ENCODE measurements at places on chromosomes 3 and 15. TPM values are rescaled to one million over a fixed set of nuclear protein-coding genes. Genes with fewer than 3 reads are reported as not detected.

The PLA2G4E gene
- not detected for total RNA-seq

The GREM1 gene
- total RNA-seq, result not detected

The CASR gene
- total RNA-seq, result not detected

The GOLGA8H gene
- not detected for total RNA-seq

The TLR9 gene
- 0.22 TPM for total RNA-seq

The MORC1 gene
- not detected for total RNA-seq

The KBTBD13 gene
- not detected for total RNA-seq

The UBA7 gene
- 57.8 TPM for total RNA-seq

The ERC2 gene
- not detected for total RNA-seq

The BTLA gene
- 14.1 TPM for total RNA-seq

The FGF7 gene
- total RNA-seq, result not detected

DNA sequence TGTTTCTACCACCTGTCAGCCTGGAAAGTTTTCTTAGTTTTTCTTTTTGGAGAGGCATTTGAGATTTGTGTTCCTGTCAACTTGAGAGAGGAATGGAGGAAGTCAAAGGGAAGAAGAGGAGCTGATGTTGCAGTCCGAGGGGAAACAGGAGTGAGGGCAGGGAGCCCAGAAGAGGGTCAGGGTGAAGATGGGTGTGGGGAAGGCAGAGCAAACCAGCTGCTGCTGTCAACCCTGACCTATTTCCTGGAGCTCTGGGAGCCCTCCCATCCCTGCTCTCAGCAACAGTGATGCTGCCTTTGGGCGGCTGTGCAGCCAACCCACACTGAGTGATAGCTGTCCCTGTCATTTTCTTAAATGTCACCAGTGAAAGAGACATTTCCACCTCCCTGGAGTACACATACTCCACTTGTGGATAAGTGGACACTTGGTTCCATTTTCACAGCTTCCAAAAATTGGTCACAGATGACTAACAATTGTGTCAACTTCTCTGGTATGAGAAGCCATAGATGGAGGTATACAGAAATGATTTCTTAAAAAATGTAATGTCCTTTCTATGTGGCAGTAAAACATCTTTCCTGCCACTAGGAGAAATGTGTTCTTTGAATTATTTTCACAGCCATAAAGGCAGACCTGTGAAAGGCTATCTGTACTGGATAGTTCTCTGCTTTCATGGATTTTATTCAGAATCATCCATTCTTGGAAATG is 556.3 kb upstream of the TBL1XR1 start:
- no peak for DNase-seq
- H3K36me3 ChIP-seq, result no peaks in the 10 kb centered on the region
- H3K4me3 ChIP-seq, result no peak overlapping the region
- H3K27me3 ChIP-seq, result no peaks in the 10 kb centered on the region

DNA sequence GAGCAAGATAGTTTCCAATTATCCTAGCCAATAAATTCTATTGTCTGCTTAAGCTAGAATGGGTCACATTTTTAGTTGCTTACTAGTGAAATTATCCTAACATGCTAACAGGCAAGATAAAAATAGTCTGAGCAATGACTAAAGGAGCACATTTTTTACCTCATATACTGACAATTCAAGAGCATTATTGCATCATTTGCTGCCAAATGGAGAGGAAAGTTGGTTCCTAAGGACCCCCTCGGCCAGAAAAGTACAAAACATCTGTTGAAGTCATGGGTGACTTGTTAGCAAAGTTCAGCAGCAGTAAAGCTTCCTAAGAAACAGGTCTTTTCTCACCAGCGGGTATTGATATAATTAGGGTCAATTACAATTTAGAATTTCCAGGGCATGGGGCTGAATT is 1001.0 kb downstream of the FHIT start:
- no peaks in the 10 kb centered on the region for H3K27me3 ChIP-seq
- DNase-seq, result no peak
- no peaks in the 10 kb centered on the region for H3K36me3 ChIP-seq
- no peak overlapping the region for H3K27ac ChIP-seq

GRCh38 chr3:112514527-112515128 is 15.4 kb upstream of the BTLA start:
- no peaks in the 10 kb centered on the region for H3K36me3 ChIP-seq
- H3K27me3 ChIP-seq, result no peaks in the 10 kb centered on the region
- DNase-seq, result no peak
- H3K4me1 ChIP-seq, result peaks cover 7% of the 10 kb centered on the region
- no peak overlapping the region for H3K27ac ChIP-seq
- no peak overlapping the region for H3K4me3 ChIP-seq

DNA sequence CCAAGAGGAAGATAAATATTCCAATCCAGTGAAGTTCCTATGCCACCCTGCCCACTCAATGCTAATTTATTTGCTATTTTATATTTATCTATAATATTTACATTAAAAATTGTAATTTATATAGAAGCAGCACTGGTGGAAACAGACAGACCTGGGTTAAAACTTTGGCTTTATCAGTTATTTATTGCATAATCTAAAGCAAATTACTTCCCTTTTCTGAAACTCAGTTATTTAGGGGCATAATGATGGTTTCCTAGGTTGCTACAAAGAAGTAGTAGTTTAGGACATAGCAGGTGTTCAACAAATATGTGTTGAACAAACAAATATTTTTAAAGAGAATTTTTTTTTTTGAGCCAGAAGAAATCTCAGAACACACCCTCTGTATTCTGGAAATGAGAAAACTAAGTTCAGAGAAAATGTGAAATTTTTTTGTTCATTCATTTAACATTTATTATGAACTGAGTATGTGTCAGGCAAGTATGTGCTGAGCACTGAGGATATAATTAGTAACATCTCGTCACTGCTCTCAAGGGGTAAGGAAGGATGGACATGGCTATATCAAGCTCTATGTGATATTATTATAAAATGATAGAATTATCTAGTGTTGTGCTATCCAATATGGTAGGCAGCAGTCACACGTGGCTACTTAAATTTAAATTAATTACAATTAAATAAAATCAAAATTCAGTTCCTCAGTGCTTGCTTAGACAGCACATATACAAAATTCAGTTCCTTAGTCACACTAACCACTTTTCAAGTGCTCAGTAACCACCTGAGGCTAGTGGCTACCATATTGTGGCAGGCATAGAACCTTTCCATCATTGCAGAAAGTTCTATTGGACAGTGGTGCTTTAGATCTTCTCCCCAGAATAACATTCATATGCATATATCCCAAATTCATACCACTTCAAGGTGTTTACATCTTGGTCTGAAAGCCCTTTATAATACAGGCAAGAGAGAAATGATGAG is 7.0 kb upstream of the UBE2Q2 start:
- no peak for DNase-seq
- no peak overlapping the region for H3K4me3 ChIP-seq
- H3K36me3 ChIP-seq, result no peaks in the 10 kb centered on the region
- H3K27me3 ChIP-seq, result no peaks in the 10 kb centered on the region
- H3K4me1 ChIP-seq, result peaks cover 5% of the 10 kb centered on the region
- H3K27ac ChIP-seq, result no peak overlapping the region

GRCh38 chr15:79849789-79850188 is 47.0 kb downstream of the MTHFS start:
- peaks cover 3% of the 10 kb centered on the region for H3K4me1 ChIP-seq
- H3K27ac ChIP-seq, result no peak overlapping the region
- H3K4me3 ChIP-seq, result no peak overlapping the region
- peaks cover under 1% of the 10 kb centered on the region for H3K36me3 ChIP-seq

GRCh38 chr15:85667491-85668424 is 127.0 kb downstream of the KLHL25 start:
- peaks cover 19% of the 10 kb centered on the region for H3K36me3 ChIP-seq
- H3K27ac ChIP-seq, result peak overlapping the region; percentile 91
- H3K4me3 ChIP-seq, result no peak overlapping the region
- peaks cover 19% of the 10 kb centered on the region for H3K4me1 ChIP-seq
- no peaks in the 10 kb centered on the region for H3K27me3 ChIP-seq

GRCh38 chr15:85986741-85987140 is 92.9 kb upstream of the AGBL1 start:
- no peaks in the 10 kb centered on the region for H3K36me3 ChIP-seq
- H3K4me1 ChIP-seq, result no peaks in the 10 kb centered on the region
- no peak overlapping the region for H3K27ac ChIP-seq
- DNase-seq, result no peak

DNA sequence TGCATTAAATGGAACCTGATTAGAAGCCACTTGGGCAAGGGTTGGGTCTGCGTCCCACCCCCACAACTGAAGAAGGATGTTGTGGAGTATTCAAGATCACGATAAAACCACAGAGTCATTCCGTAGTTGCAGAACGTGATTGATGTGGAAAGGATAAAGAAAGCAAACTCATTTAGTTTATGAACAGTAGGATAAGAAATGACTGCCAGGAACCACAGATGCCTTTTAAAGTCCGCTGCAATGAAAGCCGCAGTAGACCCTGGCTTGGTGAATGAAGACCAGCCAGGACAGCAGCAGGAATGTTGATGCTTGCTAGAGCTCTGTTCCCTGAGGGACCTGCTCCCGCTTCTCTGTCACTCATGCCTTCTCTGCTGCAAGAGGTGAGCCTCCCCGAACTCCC is 111.5 kb downstream of the GABRG3 start:
- H3K4me1 ChIP-seq, result no peaks in the 10 kb centered on the region
- no peaks in the 10 kb centered on the region for H3K36me3 ChIP-seq
- no peak overlapping the region for H3K27ac ChIP-seq
- H3K4me3 ChIP-seq, result no peak overlapping the region
- no peaks in the 10 kb centered on the region for H3K27me3 ChIP-seq

GRCh38 chr3:30640851-30641250 is 34.5 kb downstream of the TGFBR2 start:
- no peak overlapping the region for H3K27ac ChIP-seq
- peaks cover under 1% of the 10 kb centered on the region for H3K36me3 ChIP-seq
- H3K27me3 ChIP-seq, result no peaks in the 10 kb centered on the region
- H3K4me3 ChIP-seq, result peak overlapping the region; percentile 11

DNA sequence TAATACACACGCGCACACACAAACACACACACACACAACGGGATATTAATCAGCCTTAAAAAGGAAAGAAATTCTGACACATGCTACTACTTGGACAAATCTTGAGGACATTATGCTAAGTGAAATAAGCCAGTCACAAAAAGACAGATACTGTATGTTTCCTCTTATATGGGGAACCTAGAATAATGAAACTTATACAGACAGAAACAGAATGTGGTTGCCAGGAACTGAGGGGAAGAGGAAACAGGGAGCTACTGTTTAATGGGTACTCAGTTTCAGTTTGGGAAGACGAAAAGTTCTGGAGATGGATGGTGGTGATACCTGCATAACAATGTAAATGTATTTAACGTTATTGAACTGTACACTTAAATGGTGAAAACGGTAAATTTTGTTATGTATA is 20.2 kb downstream of the ICE2 start:
- H3K4me3 ChIP-seq, result no peak overlapping the region
- H3K27ac ChIP-seq, result no peak overlapping the region
- peaks cover 3% of the 10 kb centered on the region for H3K36me3 ChIP-seq
- no peaks in the 10 kb centered on the region for H3K4me1 ChIP-seq
- no peaks in the 10 kb centered on the region for H3K27me3 ChIP-seq
- no peak for DNase-seq

- H3K27ac ChIP-seq, result no peak overlapping the region
- no peak for DNase-seq
- H3K4me3 ChIP-seq, result no peak overlapping the region
- no peaks in the 10 kb centered on the region for H3K27me3 ChIP-seq
- no peaks in the 10 kb centered on the region for H3K36me3 ChIP-seq
- peaks cover 26% of the 10 kb centered on the region for H3K4me1 ChIP-seq
Measured at GRCh38 chr15:29040370-29040751, 154.6 kb downstream of the APBA2 start.

DNA sequence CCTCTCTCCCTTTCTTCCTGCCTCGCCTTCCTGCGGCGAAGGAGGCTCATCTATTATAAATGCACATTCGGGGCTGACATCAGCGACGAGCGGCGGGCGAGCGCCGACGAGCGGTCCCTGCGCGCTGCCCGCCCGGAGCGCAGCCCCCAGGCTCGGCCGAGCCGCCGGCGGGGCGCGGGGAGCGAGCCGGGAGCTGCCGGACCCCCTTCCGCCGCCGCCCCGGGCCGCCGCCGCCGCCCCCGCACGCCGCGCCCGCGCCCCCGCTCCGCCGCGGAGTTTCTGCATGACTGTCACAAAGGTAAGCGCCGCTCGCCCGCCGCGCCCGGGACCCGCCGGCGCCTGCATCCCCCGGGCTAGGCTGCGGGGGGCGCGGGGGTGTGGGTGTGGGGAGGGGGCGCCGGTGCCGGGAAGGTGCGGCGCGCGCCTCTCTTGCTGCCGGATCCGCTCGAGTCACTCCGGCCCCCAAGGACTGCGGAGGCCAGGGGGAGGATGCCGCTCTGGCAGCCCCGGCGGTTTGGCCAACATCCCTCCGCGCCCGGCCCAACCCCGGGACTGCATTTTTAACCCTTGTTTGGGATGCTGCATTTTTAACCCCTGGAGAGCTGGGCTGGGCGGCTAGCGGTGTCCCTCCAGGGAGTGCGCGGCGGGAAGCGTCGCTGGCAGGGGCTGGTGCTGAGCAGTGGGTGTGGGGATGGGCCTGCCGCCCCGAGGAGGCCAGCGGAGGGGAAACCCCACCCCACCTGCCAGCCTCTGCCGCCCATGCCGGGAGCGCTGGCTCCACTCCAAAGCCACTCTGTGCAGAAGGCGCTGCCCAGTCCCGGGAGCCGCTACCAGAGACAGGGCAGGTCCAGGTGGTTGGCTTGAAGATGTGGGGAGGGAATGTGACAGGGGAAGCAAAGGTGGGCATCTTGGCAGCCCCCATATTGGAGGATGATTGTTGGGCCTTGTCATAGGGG is at the start of gene CORO2B:
Gene CORO2B (plus strand): TSS at position 14 of the 956 bp plus-strand sequence. CDS start 270 bp downstream, at position 284.
- H3K27ac ChIP-seq, result no peak within 1 kb of the TSS
- H3K27me3 ChIP-seq, result peaks cover 27% of the 10 kb centered on the region
- no peak for DNase-seq

DNA sequence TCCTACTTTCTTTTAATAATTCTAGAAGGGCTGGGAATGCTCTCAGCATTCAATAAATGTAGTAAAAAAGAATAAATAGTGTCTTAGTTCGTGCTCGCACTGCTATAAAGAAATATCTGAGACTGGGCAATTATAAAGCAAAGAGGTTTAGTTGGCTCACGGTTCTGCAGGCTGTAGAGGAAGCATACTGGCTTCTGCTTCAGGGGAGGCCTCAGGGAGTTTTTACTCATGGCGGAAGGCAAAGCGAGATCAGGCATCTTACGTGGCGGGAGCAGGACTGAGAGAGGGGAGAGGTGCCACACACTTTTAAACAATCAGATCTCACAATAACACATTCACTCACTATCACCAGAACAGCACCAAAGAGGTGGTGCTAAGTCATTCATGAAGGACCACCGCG is 103.0 kb upstream of the UBE2E2 start:
- H3K4me3 ChIP-seq, result no peak overlapping the region
- no peak overlapping the region for H3K27ac ChIP-seq
- no peak for DNase-seq
- no peaks in the 10 kb centered on the region for H3K27me3 ChIP-seq
- no peaks in the 10 kb centered on the region for H3K4me1 ChIP-seq

DNA sequence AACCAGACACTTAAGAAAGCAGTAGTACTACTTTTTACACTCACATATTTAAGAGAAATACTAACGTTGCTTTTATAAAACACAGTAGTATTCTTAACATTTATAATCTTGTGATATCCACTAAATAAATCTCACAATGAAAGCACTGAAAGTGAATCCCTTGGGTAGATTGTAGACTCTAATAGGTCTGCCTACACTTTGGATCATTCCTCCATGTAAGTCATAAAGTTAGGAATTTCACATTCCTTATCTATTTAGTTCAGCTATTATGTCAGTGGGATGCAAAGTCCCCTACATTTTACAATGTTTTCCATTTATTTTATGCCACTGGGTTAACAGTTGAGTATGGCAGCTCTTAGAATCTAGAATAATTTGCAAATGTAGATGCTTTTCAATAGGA is 330.7 kb downstream of the LSAMP start:
- H3K27ac ChIP-seq, result no peak overlapping the region
- DNase-seq, result no peak
- no peak overlapping the region for H3K4me3 ChIP-seq
- no peaks in the 10 kb centered on the region for H3K36me3 ChIP-seq
- H3K27me3 ChIP-seq, result no peaks in the 10 kb centered on the region
